Right ventricle myocardium superior (tissue), 1 donor: ENCODE measurements at places on chromosomes 4 and X. TPM values are rescaled to one million over a fixed set of nuclear protein-coding genes. Genes with fewer than 3 reads are reported as not detected.

The SRPX2 gene
- total RNA-seq = 8.6 TPM

The CT45A5 gene
- not detected for total RNA-seq

The S100G gene
- total RNA-seq = not detected

The GCNA gene
- 2.2 TPM for total RNA-seq

The USP17L12 gene
- not detected for total RNA-seq

The ANXA10 gene
- not detected for total RNA-seq

The ADH7 gene
- total RNA-seq = not detected

The ZNF630 gene
- 2.9 TPM for total RNA-seq

The UGT2B15 gene
- not detected for total RNA-seq

The ASB9 gene
- 0.70 TPM for total RNA-seq
